ENCODE measurements at places on chromosomes 1 and 21.

DNA sequence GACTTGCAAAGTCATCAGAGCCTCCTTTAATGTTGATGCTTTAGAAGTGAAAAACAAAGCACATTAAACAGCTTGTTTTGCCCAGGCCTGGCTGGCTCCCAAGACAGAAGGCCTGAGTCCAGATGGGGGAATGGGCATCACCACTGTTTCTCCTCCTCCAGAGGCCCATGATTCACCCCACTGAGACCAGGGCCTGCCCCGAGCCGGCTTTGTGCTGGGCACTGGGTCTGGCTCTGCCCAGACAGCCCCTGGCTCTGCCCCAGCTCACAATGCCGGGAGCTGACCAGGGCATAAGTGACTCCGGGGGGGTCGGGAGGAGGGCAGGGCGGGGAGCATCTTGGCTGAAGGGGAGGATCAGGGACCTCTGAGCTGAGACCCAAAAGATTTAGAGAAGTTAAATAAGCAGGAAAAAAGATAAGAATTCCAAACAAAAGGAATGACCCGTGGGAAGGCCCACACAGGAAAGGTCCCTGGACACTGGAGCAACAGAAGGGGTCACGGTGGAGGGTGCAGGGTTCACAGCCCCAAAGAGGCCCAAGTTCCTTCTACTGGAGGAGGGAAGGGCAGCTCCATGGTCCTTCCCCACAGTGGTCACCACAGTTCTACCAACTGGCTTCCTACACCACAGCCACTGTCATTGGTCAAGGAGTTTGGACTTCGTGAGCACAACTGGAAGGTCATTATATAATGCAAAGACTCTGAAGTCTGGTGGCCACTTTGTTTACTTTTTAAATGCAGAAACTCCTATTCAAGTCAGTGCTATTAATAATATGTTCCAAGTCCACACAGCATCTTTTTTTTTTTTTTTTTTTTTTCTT lies 5.5 kb downstream of the C2CD2 start:
- DNase-seq = peak; percentile 95

DNA sequence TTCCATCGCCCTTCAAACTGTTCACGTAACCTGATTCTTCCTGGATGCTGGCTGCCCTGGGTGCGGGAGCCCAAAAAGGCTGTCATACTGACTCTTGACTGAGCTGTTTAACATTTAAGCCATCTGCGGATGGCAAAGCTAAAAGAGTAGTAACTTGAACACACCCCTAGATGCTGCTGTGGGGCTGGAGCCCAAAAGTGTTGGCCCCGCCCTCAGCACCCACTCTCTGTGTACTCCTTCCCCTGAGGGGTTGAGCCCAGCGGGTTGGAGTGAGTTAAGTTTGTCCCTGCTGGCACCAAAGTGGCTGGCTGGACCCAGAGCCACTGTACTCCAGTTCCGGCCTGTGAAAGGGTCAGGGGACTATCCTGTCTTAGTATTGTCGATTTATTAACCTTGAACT lies 640.6 kb downstream of the PTPRU start:
- no peak for DNase-seq

- no peak for DNase-seq
Observed at GRCh38 chr1:208951908-208952307, 631.6 kb upstream of the CAMK1G start.

DNA sequence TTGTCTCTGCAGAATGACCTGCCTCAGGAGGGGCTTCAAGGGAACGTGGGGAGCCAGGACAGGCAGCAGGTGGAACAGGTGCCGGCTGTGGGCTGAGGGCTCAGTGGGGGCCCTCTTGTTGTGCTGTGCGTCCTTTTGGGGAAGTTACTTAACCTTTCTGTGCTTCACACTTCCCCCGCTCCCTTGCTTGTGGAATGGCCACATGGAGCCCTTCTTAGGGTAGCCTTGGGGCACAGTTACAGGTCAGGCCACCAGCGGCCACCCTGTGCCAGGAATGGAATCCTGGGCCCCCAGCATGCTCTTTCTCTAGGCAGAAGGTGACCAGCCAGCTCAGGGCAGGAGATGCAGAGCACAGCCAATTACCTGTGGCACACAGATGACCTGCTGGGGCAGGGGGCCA lies 2.6 kb downstream of the IKBKE start:
- no peak for DNase-seq

DNA sequence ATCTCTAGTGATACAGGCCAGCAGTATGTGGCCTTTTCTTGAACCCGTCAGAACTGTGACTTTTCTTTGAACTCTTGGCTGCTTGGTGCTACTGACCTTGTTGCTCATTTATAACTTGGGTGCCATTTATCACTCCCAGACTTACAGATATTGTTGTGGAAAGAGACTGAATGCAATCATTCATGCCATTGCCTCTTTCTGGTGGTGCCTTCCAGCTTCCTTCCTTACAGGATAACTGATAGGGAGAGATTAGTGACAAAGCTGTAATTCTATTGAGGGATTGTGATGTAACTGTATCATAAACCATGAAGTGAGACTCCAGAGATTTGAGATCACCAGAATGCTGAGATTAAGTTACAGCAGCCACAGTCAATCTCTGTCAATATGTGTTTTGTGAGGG lies 256.5 kb downstream of the USP25 start:
- no peak for DNase-seq

GRCh38 chr1:2179283-2180013 lies 15.1 kb downstream of the FAAP20 start:
- DNase-seq = no peak

- no peak for DNase-seq
Observed at GRCh38 chr1:119676571-119677206, 28.6 kb upstream of the ZNF697 start.

- no peak for DNase-seq
Observed at GRCh38 chr1:171954361-171954760, 113.1 kb downstream of the DNM3 start.

GRCh38 chr21:37888659-37889058 lies 27.6 kb downstream of the KCNJ6 start:
- no peak for DNase-seq

GRCh38 chr1:160607011-160607671 lies 27.8 kb upstream of the CD84 start:
- no peak for DNase-seq

DNA sequence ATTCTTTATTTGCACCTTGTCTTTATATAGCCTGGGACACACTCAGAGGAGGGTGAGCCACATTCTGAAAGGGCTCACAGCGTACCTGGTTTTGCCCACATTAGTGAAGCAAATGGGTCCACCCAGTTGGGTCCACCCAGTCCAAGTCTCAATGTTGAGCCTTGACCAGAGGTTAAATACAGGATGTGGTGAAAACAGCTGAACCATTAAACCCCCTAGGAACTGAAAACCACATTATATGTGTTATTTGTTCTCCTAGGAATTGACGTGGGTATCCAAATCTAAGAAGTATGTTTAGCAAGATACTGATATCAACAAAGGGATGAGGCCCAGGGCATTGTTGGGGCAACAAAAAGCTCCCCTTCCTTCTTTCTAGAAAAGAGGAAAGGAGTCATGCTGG lies 83.8 kb downstream of the SETD4 start:
- no peak for DNase-seq

- no peak for DNase-seq
Observed at GRCh38 chr1:223323491-223324484, 40.2 kb downstream of the SUSD4 start.

DNA sequence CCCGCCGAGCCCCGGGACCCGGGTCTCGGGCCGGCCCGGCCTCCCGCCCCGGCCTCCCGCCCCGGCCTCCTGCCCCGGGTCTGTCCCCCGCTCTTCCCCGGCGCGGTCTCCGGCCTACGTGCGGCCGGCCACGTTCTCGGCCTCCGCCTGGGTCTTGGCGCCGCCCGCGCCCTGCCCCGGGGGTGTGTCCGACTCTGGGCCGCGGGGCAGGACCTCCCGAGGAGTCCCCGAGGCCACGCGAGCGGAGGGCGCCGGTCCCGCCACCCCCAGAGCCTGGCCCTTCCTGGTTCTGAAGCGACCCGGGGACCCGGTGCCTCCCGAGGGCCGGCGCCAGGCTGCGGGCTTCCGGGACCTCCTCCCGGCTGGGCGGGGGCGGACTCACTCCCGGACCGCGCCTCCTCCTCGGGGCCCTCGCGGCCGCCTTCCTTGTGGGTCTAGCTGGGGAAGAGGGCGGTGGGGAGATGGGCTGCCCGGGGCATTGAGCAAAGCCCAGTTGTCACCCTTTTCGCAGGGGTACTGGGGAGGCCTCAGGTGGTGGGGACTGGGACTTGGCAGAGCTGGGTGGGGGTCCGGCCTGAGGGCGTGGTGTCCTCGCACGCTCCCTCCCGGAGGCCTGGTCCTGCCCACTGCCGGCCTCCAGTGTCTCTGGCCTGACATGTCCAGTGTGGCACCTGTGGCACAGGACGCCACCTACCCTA lies 558 bp downstream of the PFKL start:
- DNase-seq = peak; percentile 46

- DNase-seq = no peak
Observed at GRCh38 chr1:101200513-101200912, 36.3 kb upstream of the S1PR1 start.

- no peak for DNase-seq
Observed at GRCh38 chr1:40257313-40257687, 736 bp upstream of the ZMPSTE24 start.

GRCh38 chr1:98903726-98904125 lies 100.9 kb downstream of the PLPPR5 start:
- no peak for DNase-seq

GRCh38 chr1:167605576-167605975 lies 24.5 kb upstream of the RCSD1 start:
- no peak for DNase-seq

DNA sequence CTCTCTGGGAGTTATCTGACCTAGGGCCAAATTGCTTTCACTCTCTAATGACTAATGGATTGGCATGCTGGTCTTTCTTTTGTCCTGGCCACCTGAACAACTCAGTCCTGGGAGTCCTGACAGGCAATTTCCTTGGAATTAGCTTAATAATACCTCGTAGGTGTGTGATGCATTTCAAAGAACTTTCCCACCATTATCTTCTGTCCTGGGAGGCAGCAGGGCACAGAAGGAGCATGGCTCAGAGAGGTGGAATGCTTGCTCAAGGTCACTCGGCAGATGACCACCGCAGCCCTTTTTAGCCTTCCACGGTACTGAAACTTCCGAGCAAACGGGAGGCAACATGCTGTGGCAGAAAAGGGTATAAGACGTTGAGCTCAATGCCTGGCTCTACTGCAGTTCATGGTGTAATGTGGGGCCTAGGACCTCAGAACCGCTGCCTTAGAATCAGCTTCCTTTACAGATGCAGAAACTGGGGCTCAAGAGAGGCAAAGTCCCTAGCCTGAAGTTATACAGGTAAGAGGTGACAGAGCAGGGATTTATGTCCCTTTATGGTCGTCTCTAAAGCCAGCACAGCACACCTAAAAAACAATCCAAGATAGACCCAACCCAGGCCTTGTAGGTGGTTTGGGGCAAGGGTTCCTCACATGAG lies 3.2 kb downstream of the ID3 start:
- no peak for DNase-seq

- no peak for DNase-seq
Observed at GRCh38 chr21:24259241-24259640, 1348.0 kb downstream of the MRPL39 start.

- no peak for DNase-seq
Observed at GRCh38 chr1:205600085-205600484, 31.7 kb downstream of the ELK4 start.

- no peak for DNase-seq
Observed at GRCh38 chr1:196481616-196482015, 126.6 kb downstream of the KCNT2 start.

DNA sequence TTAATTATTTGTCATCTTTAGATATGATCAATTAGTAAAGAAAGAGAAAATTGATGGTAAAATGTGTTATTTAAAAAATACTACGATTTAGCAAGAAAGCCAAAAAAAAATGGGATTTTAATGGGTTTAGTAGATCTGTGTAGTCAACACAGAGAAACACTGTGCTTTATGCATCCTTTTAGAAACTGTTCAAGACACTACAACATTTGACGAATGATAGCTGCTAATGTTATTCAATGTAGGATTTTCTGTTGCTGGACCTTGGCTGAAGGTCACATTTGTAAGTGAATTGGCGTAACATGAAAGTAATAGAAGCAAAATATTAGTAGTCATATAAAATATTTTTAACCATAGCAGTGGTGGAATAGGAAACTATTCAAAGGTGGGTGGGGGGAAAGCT lies 1293.9 kb downstream of the NCAM2 start:
- DNase-seq = no peak

DNA sequence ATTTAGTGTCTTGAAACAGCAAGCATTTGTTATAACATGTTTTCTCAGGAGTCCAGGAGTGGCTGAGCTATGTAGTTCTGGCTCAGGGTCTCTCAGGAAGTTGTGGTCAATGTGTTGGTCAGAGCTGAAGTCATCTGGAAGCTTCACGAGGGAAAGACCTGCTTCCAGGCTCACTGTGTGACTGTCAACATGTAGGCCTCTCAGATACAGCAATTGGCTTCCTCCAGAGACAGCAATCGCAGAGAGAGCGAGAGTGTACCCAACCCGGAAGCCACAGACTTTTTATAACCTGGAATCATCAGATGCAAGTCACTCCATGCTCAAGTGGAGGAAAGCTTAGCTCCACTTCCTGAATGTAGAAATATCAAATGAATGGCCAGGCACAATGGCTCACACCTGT lies 40.9 kb downstream of the TNFRSF9 start:
- no peak for DNase-seq

- no peak for DNase-seq
Observed at GRCh38 chr1:209993061-209993830, 55.2 kb downstream of the SYT14 start.

- no peak for DNase-seq
Observed at GRCh38 chr1:206723805-206724472, 39.2 kb downstream of the MAPKAPK2 start.

- no peak for DNase-seq
Observed at GRCh38 chr1:24903011-24903461, 27.0 kb downstream of the RUNX3 start.

- DNase-seq = no peak
Observed at GRCh38 chr1:179996099-179996498, 41.5 kb downstream of the CEP350 start.

GRCh38 chr1:32817815-32818786 lies 648 bp downstream of the S100PBP start:
- peak; percentile 29 for DNase-seq

DNA sequence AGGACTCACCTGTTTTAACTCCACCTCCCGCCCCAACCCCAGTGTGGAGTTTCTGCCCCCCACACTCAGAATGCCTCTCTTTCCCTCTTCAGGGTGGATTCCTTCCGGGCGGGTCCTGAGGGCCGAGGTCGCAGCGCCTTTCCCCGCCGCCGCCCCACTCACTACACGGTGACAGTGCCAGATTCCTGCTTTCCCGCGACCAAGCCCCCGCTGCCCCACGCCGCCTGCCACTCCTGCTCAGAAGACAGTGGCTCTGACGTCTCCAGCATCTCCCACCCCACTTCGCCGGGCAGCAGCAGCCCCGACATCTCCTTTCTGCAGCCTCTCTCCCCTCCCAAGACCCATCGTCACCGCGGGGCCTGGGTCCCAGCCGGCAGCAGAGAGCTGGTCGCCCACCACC lies 16.7 kb downstream of the INAVA start:
- no peak for DNase-seq

- no peak for DNase-seq
Observed at GRCh38 chr1:166330096-166330495, 163.3 kb upstream of the FAM78B start.

Measured in posterior cingulate gyrus (tissue), 11 donors.